ENCODE measurements at places on chromosomes 12 and 14.

- DNase-seq, result no peak
Observed at GRCh38 chr14:88791629-88792472, 902 bp downstream of the EML5 start.

- no peak for DNase-seq
Observed at GRCh38 chr12:32828120-32828519, 68.5 kb downstream of the PKP2 start.

DNA sequence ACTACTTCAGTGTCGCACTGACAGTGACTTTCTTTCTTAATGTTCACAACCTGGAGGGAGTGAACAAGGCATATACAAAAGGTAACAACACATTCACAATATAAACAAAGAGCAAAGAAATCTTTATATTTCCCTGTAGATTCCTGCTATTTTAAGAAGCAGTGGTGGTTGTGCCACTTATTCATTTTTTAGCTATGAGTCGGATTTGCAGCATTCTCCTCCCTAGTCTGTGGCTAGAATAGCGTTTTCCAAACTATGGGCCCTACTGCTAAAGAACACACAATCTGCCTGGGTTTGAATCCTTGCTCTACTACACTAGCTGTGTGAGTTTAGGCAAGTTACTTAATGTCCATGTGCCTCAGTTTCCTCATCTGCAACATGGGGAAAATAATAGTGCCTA lies 18.6 kb upstream of the MDM1 start:
- no peak for DNase-seq

GRCh38 chr14:68609012-68609411 lies 183.9 kb downstream of the ZFP36L1 start:
- DNase-seq, result no peak

Measured in naive thymus-derived CD8-positive, alpha-beta T cell (primary cell).